CD4-positive, alpha-beta T cell treated with Interleukin-2 at 100 ng/mL for 4 hours (primary cell): ENCODE measurements at places on chromosomes 6 and 20.

DNA sequence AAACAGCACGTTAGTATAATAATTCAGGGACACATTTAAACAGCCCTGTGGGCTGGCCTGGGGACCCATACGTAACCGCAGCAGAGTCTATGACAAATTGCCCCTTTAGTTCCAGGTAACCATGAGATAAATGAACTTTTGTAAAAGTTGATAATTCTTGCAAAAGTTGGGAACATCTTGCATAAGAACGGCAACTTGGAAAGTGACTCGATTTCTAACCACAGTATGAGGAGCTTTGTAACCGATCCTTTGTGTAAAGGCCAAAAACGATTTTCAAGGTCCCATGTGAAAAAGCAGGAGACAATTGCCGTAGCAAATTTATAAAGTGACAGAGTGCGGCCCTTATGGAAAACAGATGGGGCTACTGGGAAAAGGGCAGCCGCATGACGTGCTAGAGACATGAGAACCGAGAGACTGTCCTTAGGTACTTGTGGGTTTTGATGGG lies 81.6 kb downstream of the PSMG4 start:
- DNase-seq: no peak

DNA sequence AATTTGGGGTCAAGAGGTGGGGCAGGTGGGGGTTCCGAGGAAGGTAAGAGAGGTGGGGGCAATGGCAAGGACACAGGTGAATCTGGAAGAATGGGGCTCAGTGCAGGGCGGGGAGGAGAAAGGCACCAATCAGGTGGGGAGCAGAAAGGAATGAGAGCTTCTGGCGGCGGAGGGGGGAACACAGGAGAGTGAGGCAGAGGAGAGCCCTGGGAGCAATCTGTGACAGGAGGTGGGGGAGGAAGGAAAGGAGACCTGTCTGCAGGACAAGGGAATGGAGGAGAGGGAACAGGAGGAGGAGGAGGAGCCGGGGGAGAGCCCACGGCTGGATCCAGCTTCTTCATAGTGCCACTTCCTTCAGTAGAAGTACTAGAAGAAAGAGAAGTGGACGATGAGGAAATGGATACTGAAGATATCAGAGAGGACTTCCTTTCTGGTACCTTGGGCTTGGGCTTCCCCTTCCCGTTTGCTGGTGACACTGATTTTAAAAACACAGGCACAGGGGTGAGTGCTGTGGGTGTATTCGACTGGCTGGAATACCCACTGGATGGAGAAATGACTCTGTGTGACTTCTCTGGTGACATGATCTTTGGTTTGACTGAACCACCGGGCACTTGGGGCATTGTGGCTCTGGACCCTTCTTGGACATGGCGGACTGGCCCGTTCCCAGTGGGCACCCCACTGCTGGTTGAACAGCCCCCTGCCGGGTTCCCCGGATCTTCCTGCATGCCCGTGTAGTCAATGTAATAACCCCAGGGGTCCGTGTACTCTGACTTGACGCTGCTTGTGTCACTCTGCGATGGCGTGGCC lies 27.4 kb downstream of the HEBP2 start:
- DNase-seq: no peak

DNA sequence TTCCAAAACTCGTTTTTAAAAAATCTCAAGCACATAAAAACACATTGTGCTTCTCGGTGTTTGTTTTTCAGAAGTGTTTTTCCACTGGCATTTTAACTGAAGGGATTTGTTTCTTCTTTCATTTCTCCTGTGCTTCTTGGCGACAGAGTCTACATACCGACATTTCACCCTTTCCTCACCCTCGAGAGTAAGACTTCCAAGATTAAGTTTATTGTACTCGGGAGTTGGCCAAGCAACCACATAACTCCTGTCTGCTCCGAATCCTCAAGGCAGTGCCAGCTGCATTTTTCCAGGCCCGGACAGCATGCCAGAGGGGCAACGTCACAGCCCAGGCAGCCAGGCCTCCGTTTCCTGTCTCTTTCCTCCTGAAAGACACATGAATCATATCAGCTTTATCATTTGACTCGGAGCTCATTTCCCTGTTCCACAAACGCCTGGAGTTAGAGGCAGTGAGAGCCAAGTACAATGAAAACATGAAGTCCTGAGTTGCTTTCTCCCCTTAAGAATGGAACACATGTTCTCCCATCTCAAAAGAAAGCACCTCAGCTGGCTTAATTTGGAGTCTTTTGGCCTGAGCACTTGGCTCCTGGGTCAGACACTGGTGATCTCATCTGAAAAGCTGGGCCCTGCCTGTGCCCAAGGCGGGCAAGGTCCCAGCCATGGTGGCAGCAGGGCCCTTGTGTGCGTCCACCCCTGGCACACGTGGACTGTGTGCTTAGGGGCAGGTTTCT lies 23.2 kb upstream of the FAM50B start:
- no peak for DNase-seq

DNA sequence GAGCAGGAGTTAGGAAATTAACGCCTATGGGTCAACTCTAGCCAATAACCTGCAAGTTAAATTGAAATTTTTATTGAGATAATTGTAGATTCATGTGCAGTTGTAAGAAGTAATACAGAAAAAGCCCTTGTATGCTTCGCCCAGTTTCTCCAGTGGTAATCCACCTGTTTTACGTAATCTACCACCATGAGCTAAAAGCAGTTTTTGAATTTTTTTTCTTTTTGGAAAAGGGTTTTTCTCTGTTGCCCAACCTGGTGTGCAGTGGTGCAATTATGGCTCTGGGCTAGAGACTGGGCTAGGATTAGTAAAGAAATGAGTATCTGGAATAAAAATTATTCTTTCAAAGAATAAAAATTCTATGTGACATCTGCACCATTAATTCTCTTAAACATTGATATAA lies 116.2 kb downstream of the ZFP64 start:
- no peak for DNase-seq

- DNase-seq: no peak
These were observed 4.3 kb upstream of the PSORS1C2 start for GRCh38 chr6:31143148-31143547.

- no peak for DNase-seq
These were observed 403.8 kb downstream of the ADGRB3 start for GRCh38 chr6:69038841-69039240.

GRCh38 chr6:119285908-119286625 lies 63.5 kb downstream of the MAN1A1 start:
- DNase-seq: no peak

GRCh38 chr6:108945681-108946159 lies 97.5 kb downstream of the ARMC2 start:
- DNase-seq: no peak

DNA sequence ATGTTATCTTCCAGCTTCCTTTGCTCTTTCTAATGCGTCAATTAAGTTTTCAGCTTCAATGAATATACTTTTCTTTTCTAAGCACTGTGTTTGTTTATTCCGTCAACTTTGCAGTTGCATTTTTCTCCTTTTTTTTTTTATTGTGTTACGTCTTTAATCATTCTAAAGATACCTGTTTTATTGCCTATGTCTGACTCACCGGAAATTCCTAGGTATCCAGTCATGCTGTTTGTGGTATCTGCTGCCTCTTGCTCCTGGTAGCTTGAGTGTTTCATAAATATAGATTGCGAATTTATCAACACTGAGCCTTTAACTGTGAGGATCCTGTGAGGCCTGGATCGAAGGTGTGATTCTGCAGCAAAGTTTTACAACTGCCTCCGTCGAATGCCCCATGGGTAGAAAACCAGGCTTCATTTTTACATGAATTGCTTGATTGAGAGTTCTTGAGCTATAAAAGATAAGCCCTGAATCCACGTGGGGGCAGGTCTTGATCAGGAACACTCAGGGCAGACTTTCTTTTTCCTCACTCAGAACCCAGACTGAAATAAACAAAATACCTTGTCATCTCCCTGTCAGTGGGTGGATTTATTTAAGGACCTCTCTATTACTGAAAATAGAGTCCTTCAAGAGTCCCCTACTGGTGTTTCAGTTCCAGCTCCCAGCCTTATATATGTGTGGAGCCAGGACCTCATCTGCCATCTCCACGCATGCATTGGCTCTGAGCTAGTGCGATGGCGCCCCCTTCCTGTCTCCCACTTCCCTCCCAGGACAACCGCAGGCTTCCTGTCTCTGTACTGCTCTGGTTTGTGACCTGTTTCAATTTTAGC lies 60.1 kb upstream of the LRRC1 start:
- peak; percentile 20 for DNase-seq

- no peak for DNase-seq
These were observed 1.0 kb upstream of the NKX2-4 start for GRCh38 chr20:21398109-21399004.

- no peak for DNase-seq
These were observed 243.2 kb downstream of the OGFRL1 start for GRCh38 chr6:71531841-71532240.

- no peak for DNase-seq
These were observed 18.2 kb downstream of the DSE start for GRCh38 chr6:116388924-116389323.

GRCh38 chr6:102759415-102759814 lies 1365.9 kb downstream of the GRIK2 start:
- DNase-seq: no peak
